ENCODE measurements at places on chromosomes 2 and 18.

- peak; percentile 77 for DNase-seq
These were observed 483 bp downstream of the OSBPL6 start for GRCh38 chr2:178194600-178195389.

DNA sequence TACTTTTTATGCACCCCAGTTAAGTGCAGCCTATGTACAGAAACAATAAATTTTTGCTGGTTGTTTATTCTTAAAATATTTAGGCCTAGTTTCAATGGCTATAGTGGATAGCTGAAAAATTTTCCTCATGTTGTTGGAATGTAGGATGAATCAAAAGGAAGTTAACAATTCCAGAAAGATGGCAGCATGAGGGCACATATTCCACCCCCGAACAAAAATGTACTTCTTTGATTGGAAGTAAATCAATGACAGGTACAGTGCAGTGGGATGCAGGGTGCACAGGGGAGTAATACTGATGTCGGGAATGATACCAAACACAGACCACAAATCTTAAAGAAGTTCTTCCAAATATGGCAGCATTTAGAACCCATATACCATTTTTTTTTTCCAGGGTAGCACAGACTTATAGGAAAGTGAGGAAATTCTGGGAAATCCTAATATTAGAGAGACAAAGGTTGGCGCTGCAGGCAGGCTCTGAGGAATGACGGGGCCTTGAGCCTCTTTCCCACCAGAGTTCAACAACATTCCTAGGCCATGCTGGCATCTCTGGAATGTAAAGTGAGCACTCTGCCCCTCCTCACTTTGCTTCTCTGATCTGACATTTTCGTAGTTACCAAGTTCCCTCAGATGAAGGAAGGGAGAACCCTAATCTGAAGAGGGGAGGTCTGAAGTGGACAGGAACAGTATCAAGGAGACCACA lies 36.6 kb upstream of the IKZF2 start:
- peak; percentile 78 for DNase-seq

DNA sequence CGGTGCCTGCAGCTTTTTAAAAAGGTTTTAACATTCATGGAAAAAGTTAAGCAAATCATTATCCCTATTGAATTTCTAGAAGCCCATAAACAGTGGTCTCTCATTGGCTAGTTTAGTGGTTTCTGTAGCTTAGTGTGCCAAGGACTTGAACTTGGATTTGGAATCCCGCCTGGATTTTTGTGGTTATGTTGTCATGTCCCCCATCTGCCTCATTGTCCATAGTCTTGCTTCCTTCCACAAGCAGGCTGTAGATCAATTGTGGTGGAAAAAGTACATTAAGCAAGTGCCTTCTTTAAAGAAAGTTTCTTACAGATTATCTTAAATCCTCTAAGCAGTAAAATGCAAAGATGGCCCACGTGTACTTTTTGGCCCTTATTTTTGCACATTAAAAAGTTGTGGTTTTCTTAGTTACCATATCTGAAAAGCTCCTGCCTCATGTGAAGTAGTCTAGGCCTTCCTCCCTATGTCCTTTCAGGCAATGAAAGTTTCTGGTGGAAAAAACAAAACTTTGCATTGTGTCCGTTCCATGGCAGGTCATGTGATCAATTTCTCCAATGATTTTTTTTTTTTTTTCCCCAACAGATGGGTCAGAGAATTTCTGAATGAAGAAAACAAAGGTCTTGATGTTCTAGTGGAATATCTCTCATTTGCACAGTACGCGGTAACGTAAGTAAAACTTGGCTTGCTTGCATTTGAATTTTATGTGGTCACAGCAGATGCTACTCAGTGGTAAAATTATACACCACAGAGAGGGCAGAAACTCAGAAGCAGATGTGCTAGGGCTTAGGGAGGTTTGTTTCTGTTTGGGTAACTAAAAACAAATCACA lies 158.9 kb downstream of the PRPF40A start:
- peak; percentile 90 for DNase-seq

GRCh38 chr18:765764-766549 lies 46.1 kb downstream of the YES1 start:
- DNase-seq: no peak

- peak; percentile 99 for DNase-seq
These were observed 30.9 kb downstream of the MBP start for GRCh38 chr18:77101410-77102258.

DNA sequence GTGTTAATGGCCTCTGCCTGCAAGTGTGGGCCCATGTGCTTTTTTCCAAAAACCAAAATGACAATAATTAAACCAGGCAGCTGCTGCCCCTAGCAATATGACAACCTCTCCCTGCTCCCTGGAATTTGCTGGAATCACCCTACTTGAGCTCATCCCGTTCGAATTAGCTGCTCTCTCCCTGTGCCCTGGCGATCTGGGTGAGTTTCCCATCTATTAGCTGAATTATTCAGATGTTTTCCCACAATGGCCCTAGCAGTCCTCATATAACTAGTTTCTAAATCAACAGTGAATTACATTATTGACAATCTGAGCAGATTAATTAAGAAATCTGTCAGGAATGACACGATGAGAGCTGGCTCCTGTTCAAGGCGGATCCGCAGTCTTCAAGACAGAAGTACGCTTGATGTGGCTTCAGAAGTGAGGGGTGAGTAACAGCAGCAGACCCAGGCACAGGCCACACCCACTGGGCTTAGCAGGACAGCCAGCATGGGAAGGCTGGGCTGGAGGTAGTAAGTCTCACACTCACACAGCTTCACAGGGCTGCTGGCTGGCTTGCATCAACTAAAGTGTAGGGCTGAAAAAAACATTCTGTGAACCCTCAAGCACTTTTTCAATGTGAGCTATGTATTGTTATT lies 366.2 kb upstream of the ID2 start:
- DNase-seq: no peak
